ENCODE measurements at places on chromosomes 3 and 15.

DNA sequence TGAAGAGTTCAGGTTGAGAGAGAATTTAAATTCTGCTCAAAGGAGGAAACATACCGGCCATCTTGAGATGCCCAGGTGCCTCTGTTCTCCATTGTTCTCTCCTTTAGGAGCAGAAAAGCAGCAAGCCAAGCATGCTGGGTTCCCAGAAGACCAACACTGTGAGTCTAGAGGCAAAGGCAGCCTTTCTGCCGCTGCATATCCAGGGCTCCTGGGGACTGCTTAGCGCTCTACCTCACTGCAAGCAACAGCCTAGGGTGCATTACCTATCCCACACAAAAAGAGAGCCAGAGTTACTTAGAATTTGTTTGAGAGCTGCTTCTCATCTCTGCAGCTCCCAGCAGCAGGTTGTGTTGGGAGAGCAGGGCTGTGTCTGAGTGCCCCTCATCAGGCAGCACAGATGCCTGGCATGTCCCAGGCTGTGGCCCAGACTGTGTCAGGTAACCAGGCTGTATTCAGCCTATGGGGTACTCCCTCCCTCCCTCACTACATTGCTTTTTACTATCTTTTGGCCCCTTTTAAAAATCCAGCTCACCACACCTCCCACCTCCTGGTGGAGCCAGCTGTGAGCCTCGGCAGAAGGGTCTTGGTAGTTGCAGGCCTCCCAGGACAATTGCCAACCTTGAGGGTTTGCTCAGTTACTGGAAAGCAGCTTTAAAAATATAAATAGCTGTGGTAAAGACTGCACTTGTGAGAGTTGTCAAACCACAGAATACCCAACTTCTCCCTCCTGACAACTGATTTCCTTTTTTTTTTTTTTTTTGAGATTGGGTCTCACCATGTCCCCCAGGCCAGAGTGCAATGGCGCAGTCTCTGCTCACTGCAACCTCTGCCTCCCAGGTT is 30.2 kb downstream of the BCL2L10 start:
- DNase-seq = no peak

DNA sequence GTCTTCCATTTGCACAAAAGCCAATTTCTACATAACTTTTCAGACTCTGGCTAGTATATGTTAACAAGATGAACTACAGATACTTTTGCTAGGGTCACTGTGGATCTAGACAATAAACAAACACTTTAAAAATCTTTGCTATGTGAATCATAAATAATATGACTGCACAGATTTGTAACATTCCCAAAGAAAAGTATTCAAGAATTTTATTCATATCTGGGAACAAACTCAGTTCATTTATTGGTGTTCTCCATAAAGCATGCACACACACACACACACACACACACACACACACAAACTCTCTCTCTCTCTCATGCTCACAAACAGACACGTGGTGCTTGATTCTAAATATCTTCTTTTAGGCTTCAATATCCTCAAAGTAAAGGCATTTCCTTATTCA is 18.8 kb upstream of the THRB start:
- no peak for DNase-seq

- DNase-seq = no peak
Observed at GRCh38 chr3:197007296-197007940, 22.2 kb downstream of the MELTF start.

DNA sequence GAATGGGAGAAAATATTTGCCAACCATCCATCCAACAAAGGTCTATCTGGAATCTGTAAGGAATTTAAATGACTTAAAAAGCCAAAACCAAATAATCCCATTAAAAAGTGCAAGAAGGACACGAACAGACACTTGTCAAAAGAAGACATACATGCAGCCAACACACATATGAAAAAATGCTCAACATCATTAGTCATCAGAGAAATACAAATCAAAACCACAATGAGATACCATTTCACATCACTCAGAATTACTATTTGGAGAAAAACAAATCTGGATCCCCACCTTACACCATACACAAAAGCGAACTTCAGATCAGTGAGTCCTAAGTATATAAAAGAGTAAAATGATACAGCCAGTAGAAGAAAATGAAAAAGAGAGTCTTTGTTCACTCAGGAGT is 58.6 kb upstream of the MNS1 start:
- no peak for DNase-seq

- DNase-seq = no peak
Observed at GRCh38 chr3:9944271-9944670, 7.9 kb downstream of the PRRT3 start.

- DNase-seq = no peak
Observed at GRCh38 chr3:82384181-82384580, 622.7 kb upstream of the GBE1 start.

All from T-cell (primary cell).